ENCODE measurements at places on chromosomes 3 and 15.
A peak's percentile ranks its signal among the peaks of the same experiment; 100 is the strongest.

DNA sequence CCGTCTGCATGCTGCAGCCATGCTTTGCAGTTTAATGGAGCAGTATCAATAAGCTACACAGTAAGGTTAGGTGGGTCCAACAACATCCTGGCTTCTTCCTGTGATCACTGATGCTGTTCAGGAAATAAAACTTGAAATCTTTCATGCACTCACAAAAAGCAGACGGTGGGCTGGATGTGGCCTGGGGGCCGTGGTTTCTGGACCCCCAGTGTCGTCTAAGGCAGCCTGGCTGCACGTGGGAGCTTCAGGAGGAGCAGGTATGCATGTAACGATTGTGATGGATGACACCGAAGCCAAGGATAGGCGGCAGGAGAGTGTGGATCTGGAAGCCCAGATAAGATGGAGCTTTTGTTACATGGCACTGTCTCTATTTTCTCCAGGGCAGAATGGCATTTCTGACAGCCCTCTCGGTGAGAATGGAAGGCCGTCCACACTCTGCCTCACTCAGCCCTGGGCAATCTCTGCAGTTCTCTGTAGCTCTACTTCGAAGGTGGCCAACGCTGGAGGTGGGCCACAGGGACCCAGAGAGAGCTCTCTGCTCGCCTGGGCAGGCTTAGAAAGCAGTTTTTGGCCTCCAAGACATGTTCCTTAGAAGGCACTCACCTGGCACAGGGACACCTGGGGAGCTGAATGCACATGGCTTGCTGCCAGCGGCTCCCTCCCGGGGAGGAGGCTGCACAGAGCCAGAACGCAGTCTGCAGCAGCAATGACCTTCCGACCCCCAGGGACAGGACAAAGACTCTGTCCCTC is 46.4 kb upstream of the IQSEC1 start:
- DNase-seq = no peak

DNA sequence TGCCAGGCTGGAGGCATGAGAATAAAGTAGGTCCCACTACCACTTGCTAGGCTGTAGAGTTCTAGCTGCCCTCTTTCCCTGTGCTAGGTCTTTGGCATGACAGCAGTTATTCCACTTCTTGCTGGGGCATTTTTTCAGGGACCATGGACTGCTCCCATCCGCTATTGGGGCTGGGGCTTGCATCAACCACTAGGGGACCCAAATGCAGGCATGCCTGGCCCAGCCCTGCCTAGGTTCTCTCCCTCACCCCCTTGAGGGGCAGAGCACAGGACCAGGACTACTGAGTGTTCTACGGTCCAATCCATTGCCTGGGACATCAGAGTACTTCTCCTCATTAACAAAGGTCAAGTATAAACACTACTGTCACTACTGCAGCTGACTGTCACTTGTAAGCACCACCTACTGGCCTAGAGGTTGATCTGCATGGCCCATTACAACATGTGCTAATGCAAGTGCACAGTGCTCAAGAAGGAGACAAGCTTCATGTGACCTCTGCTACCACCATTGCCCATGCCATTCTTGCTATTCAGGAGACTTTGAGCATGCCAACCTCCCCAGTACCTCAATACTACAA is 270.5 kb downstream of the MBNL1 start:
- no peak for DNase-seq

DNA sequence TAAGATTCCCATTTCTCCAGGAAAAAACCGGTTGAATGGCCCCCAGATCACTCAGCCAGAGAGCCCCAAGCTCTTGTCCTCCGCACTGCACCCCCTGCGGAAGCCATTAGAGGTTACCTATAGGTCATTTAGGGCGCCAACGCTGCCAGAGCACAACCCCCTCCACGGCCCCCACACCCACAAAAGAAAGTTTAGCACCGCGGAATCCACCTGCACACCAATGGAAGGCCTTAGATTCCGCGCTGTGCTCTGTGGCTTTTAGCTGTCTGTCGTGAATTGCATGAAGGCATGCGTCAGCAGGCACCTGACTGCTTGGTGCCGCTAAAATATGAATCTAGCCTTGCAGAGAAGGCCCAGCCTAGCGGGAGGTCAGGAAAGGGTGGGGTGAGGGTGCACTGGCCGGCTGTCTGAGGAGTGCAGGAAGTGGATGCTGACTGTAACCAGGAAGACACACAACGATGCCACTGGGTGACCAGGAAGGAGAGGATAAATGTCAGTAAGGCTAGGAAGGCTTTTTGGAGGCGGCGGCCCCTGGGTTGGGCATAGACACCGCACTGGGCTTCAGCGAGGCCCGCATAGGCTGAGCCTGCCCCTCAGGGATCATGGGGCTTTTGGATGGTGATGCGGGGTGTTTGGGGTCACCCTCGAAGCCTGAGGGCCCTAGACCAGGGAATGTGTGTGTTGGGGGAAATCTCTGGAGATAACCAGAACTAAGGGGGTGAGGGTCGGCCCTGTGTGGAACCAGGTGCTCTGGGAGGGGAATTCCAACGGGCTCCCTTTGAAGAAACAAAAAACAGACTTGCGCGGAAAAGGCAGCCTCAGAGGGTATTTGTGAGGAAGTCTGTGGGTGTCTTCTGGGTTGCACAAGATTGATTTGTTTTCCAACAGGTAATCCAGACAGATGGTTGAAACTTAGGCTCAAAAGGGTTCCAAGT is 976 bp upstream of the NUP210 start:
- DNase-seq = peak; percentile 75

DNA sequence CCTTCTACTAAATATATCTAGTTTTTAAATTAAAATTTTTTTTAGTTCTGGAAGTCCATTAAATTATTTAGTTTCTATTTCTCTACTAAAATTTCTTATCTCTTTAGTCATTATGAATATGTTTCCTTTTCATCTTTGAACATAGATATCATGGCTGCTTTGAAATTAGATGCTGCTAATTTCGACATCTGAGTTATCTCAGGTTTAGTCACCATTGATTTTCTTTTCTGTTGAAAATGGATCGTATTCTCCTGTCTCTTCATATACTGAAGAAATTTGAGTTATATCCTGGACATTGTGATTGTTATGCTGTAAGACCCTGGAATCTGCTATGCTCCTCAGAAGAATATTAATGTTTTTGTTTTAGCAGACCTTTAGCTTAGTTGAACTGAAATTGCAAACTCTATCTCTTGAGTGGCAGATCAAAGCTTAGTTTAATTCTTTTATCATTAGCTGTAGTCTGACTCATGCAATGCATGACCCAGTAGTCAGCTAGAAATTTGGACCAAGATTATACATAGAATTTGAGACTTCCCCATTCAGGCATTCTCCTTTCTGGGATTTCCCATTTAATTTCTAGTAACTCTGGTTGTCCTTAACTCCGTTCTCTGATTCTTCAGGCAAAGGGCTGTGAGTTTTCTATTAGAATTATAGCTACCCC is 439.8 kb upstream of the IL12A start:
- DNase-seq = no peak

DNA sequence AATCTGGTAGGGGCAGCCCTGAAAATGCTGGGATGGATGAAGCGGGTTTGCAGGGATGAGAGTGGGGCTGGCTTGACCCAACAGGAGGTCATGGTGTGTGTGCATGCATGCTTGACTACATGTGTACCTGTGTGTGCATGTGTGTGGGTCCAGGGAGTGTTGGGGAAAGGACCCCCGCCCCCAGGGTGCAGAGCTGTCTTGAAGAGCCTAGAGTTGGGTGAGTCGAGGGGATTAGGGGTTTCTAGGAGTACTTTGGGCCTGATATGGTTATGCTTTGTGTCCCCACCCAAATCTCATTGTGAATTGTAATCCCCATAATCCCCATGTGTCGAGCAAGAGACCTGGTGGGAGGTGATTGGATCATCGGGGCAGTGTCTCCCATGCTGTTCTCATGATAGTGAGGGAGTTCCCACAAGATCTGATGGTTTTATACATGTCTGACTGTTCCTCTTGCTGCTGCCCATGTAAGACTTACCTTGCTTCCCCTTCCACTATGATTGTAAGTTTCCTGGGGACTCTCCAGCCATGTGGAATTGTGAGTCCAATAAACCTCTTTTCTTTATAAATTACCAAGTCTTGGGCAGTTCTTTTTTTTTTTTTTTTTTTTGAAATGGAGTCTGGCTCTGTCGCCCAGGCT is 5.2 kb upstream of the LCTL start:
- no peak for DNase-seq
